ENCODE measurements at places on chromosomes 3 and 15.

GRCh38 chr3:123653221-123653682 is 68.4 kb upstream of the HACD2 start:
- ATAC-seq, result peak; percentile 22

DNA sequence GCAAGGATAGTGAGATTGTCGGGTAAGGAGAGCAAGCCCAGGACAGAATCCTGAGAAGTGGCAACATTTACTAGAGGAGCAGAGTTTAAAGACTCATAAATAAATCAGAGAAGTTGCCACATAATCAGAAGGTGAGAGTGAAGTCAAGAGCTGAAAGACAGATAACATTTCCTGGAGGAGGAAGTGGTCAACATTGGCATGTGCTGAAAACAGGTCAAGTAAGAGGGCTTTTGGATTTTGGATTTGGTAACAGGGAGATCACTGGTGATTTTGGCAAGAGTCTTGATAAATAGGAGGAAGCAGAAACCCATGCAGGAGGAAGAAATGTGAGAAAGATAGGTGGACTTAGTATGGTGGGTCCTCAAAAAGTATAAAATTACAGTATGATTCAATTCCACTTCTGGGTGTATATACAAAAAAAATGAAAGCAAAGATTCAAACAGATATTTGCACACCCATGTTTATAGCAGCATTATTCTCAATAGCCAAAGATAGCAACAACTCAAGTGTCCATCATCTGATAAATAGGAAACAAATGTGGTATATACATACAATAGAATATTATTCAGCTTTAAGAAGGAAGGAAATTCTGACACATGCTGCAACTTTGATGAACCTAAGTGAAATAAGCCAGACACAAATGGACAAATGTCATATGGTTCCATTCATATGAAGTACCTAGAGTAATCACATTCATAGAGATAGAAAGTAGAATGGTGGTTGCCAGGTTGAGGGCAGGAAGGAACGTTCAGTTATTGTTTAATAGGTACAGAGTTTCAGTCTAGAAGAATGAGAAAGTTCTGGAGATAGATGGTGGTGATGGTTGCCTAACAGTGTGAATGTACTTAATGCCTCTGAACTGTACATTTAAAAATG is 27.3 kb upstream of the MBNL1 start:
- no peak for ATAC-seq

DNA sequence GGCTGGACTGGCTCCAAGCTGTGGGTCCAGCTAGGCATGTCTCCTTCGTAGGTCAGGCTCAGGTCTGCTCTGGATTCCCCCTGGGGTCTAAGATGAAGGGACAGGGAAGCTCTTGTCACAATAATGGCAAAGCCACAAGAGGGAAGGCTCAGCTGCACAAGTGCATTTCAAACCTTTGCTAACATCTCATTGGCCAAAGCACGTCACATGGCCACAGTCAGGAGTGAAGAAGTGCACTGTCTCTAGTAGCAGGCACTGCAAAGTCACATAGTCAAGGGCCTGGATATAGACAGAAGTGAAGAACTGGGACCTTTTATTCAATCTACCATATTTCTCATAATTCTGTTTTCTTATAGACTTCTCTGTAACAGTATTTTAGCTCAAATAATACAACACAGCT is 20.1 kb downstream of the DLEC1 start:
- ATAC-seq, result no peak

DNA sequence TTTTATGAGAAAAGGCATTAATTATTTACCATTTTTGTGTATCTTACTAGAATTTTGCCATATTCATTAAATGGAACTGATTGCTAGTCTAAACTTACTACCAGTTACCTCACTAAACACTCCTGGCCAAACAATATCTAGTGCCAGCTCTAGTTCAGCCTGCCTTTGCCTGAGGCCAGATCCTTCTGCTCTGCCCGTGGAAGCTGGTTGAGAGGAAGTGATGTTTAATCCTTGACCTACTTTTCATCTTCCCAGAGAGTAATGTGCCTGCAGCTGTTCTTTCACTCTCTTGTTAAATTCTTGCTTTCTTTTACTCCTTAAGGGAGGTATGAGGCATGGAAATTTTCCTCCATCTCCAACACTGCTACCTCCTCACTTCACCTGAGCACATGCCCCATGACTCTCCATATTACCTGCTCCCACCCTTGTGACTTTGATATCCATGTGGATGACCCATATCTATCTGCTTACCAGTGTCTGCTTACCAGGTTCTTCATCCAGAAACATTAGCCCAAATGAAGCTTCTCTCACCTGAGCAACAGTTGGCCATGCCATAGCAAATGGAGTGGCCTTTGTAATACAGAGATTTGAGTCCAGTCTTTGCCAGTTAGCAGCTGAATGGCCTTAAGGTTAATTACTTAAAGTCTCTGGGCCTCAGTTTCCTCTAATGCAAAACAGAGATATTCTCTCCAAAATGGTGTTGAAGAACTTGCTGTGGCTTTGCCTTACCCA is 53.4 kb downstream of the UBE2E1 start:
- peak; percentile 72 for ATAC-seq

- ATAC-seq, result peak; percentile 64
These were observed 74.5 kb downstream of the BFSP2 start for GRCh38 chr3:133474251-133474801.

- peak; percentile 83 for ATAC-seq
These were observed 47.5 kb upstream of the EIF3J start for GRCh38 chr15:44489464-44489863.

GRCh38 chr3:67176396-67176795 is 178.3 kb downstream of the KBTBD8 start:
- no peak for ATAC-seq

All from esophagus mucosa (tissue), 1 donor.